ENCODE measurements at places on chromosomes 7 and 10.

DNA sequence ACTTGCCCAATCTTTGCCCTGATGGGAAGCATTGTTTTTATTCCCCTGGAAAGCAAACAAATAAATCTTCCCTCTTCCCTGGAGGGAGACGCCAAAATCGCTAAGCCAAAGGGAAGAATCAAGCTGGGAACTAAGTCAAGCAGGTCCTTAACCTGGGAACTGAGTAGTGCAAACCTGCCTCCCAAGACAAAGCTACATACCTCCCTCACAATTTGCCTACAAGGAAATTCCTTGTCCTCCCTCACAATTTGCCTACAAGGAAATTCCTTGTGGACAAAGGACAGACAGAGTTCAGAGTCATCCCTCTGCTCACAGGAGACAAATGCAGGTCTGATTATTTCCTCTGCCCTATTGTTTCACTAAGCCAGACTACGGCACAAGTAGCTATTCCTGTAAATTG lies 50.5 kb downstream of the SPOCK2 start:
- no peak for DNase-seq

DNA sequence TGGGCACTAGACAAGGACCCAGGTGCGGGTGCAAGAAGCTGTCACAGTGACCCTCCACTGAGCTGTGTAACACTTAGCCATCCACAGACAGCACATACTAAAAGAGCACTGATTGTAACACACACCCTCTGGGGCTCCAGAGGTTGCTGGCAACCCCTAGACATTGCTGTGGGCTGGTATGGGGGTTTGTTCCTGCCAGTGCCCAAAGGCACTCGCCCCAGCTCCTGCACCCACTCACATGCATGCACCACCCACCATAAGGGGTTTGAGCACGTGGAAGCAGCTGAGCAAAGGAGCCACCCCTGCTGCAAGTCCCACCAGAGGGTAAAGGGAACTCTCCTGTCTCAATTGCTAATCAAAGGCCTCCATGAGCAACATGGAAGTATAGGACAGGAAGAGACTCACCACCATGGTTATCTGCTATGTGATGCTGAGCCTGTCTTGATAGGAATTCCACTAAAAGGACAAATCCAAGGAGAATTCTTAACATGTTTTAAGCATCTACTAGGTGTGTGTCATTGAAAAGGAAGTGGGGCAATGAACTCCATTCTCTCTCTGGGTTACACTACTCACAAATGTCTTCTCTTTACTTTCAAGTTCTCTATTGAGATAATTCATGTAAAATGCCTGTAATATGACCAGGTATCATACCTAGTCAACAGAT lies 103.1 kb downstream of the GFRA1 start:
- DNase-seq: no peak

GRCh38 chr10:7734821-7735220 lies 31.7 kb downstream of the ITIH2 start:
- DNase-seq: no peak

DNA sequence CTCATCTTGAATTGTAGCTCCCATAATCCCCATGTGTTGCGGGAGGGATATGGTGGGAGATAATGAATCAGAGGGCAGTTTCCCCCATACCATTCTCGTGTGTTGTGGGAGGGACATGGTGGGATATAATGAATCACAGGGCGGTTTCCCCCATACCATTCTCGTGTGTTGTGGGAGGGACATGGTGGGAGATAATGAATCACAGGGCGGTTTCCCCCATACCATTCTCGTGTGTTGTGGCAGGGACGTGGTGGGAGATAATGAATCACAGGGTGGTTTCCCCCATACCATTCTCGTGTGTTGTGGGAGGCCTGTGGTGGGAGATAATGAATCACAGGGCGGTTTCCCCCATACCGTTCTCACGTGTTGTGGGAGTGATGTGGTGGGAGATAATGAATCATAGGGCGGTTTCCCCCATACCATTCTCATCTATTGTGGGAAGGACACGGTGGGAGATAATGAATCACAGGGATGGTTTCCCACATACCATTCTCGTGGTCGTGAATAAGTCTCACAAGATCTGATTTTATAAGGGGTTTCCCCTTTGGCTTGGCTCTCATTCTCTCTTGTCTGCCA lies 271.0 kb downstream of the MAD1L1 start:
- DNase-seq: peak; percentile 32

DNA sequence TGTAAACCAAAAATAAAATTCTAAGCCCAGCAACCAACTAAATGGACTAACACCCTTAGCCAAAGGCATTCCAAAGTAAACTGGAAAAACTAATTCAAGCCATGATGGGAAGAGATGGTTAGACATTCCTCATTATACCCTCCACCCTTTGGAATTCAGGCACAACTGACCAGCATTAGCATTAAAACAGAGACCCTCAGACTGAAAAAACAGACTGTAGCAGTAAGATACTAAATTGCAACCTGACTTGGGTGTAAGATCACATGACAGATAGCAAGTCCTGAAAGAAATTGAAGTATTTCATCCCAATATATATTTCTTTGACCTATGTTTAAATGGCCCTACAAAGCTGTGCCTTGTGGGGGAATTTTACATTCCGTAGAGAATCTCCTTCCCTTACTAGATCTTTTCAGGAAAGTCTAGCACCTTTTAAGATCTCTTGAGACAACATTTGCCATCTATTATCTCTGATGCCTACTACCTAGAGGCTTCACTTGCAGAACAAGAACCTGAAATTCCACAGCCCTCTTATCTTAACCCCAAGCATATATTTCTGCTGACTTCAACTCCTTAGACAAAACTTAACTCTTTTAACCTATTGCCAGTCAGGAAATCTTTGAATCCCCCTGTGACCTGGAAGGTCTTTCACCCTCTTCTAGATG lies 750.2 kb upstream of the IGFBP3 start:
- no peak for DNase-seq

DNA sequence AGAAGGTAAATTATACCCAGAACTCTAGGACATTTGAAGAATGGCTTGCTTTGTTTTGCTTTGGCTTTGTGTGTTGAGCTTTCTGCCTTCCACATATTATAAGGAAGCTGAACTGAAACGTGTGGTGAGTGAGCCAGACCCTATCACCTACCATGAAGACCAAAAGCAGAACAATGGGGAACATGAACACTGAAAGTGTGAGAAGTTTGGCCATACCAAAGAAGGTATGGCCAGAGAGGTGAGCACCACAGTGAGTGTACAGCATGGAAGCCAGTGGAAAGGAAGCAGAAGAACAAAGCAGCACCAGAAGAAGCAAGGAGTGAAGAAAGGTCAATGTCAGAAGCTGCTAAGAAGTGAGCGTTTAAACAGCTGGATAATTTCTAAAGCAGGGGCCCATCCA lies 59.7 kb upstream of the CCDC71L start:
- DNase-seq: no peak

DNA sequence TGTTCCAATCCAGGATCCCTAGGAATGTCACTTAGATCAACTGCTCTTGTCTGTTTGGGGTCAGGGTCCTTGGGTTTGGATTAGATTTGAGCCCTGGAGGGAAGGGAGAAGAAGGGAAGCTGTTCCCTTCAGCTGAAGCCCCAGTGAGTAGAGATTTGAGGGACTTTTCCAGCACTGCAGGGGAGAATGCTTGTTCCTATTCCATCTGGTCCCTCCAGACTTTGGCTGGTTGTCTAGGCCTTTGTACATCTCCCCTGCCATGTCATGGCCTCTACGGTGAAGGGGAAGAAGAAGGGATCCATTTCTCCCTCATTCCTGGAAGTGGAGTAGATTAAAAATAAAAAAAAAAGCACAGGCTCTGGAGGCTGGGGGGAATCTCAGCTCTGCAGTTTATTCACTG lies 11.1 kb downstream of the C10orf62 start:
- no peak for DNase-seq
